GM23248 (cell line): ENCODE measurements at places on chromosomes 4 and X. TPM values are rescaled to one million over a fixed set of nuclear protein-coding genes. Genes with fewer than 3 reads are reported as not detected.

Gene RTL3
- under 0.01 and 0.11 TPM in 2 replicates for total RNA-seq

Gene SPANXC
- not detected in 2 replicates for total RNA-seq

GRCh38 chr4:172982151-172982590 lies 186.4 kb upstream of the GALNT7 start:
- peak overlapping the region; percentile 27; the same call in 1 of the 2 replicates for H3K27ac ChIP-seq
- H3K4me1 ChIP-seq, result peaks cover 8% of the 10 kb centered on the region; the same call in 1 of the 2 replicates
- no peaks in the 10 kb centered on the region for H3K27me3 ChIP-seq
- no peak overlapping the region for H3K4me3 ChIP-seq

Gene ADGRG2
- total RNA-seq, result under 0.01 TPM in 1 of 2 replicates, not detected in the other

GRCh38 chrX:119755981-119756533 lies 2.3 kb upstream of the SOWAHD start:
- DNase-seq, result no peak
- no peak overlapping the region for H3K4me3 ChIP-seq
- H3K27ac ChIP-seq, result no peak overlapping the region
- no peaks in the 10 kb centered on the region for H3K4me1 ChIP-seq
- H3K36me3 ChIP-seq, result no peaks in the 10 kb centered on the region
- no peaks in the 10 kb centered on the region for H3K27me3 ChIP-seq

Gene ERCC6L
- total RNA-seq, result 1.9 and 3.0 TPM in 2 replicates

- H3K4me3 ChIP-seq, result no peak overlapping the region
- no peak overlapping the region for H3K27ac ChIP-seq
- no peaks in the 10 kb centered on the region for H3K4me1 ChIP-seq
- peak; percentile 26 for DNase-seq
These were observed 4.6 kb downstream of the ALAS2 start for GRCh38 chrX:55026143-55026542.

Gene TENT5D
- total RNA-seq, result not detected in 2 replicates

GRCh38 chrX:72399816-72400215 lies 94.1 kb upstream of the CITED1 start:
- H3K36me3 ChIP-seq, result no peaks in the 10 kb centered on the region
- H3K27me3 ChIP-seq, result no peaks in the 10 kb centered on the region
- H3K27ac ChIP-seq, result no peak overlapping the region
- DNase-seq, result no peak
- H3K4me1 ChIP-seq, result peaks cover 15% of the 10 kb centered on the region

DNA sequence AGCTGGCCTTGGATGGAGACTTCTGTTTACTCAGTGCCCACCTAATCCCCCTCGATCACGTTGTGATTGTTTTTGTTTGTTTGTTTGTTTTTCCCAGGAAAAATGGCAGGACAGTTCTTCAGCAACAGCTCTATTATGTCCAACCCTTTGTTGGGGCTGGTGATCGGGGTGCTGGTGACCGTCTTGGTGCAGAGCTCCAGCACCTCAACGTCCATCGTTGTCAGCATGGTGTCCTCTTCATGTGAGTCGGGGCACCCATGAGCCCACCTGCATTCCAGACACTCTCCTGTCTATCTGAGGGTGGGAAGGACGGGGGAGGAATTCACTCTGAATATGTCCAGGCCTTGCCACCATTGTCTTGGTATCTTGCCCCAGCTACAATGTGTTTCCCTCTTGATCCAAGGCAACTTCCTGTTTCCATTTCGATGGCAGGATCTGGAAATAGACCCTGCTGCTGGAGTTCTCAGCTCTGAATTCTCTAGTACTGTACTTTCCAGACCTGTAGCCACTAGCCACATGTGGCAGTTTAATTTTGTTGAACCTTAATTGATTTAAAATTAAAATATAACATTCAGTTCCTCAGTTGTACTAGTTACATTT lies 10.5 kb downstream of the SLC34A2 start:
- peaks cover 27% of the 10 kb centered on the region for H3K27me3 ChIP-seq
- no peak overlapping the region for H3K4me3 ChIP-seq
- H3K4me1 ChIP-seq, result no peaks in the 10 kb centered on the region

- DNase-seq, result peak; percentile 58
- H3K4me1 ChIP-seq, result peaks cover 12% of the 10 kb centered on the region
- H3K36me3 ChIP-seq, result peaks cover 8% of the 10 kb centered on the region
These were observed 8.9 kb downstream of the EIF4E start for GRCh38 chr4:98919996-98920395.

DNA sequence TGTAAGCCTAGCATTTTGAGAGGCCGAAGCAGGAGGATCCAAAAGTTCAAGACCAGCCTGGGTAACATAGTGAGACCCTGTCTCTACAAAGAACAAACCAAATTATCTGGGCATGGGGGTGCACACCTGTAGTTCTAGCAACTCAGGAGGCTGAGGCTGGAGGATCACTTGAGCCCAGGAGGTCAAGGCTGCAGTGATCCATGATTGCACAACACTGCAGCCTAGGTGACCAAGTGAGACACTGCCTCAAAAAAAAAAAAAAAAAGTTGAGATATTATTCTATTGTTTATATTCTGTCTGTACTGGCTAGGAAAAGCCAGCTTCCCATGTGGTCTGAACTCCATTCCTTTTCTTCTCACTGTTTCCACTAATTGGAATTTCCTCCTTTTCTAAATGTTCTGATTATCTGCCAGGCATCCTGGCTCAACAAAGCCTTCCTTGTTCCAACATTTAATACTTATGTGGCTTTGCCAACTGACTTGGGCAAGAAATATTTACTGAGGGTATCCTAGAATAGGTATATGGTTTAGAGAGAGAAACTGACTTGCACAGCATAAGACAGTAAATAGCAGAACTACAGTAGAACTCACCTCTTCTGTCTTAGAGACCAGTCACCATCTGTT lies 175.2 kb upstream of the ADAMTS3 start:
- H3K36me3 ChIP-seq, result no peaks in the 10 kb centered on the region
- H3K27ac ChIP-seq, result no peak overlapping the region
- no peak for DNase-seq
- no peaks in the 10 kb centered on the region; the same call in 1 of the 2 replicates for H3K27me3 ChIP-seq

Gene FAM156B
- 24.5 and 31.1 TPM in 2 replicates for total RNA-seq

Gene MXRA5
- total RNA-seq, result 72.0 and 79.1 TPM in 2 replicates

DNA sequence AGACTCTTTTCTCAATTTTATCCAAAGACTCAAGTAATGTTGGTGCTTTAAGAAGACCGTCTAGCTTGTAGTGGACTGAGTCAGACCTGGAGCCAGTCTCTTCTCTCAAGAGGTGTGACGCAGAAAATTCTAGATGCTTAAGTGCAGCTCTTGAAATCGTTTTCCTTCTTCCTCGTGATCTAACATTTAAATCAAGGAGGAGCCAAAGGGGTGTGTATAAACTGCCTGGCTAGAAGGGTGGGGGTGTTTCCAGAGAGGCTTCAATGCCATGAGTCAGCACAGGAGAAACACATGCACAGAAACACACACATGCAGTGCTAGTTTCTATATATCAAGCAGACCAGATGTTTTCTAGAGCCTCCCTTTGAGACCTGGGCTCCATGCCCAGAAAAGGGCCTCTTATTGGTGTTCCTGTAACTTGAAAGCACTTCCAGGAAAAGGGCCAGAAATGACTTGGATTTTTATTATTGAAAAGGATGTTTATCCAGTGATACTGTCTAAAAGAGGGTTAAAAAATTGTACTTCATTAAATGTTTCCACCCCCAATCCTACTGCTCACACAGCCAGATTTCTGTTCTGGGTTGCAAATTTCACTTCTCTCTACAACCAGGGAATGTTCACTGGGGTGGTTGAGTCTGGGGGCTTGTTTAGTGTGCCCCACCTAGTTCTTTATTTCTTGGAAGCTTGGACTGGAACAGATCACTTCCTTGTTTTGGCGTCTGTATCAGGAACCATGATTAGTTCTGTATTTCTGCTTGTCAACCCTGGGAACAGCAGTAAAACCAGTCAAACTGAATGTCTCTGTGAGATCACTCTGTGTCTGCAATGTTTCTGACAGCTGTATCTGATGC lies at the start of gene CLIC2:
Gene CLIC2, minus strand, starts transcription at position 129 of the 851 bp plus-strand sequence. CDS start 187 bp downstream, outside the sequence.
- no peak within 1 kb of the TSS for H3K4me3 ChIP-seq
- H3K36me3 ChIP-seq, result no peaks in the 10 kb centered on the region
- no peaks in the 10 kb centered on the region for H3K27me3 ChIP-seq
- H3K4me1 ChIP-seq, result no peaks in the 10 kb centered on the region
- no peak within 1 kb of the TSS for H3K27ac ChIP-seq

DNA sequence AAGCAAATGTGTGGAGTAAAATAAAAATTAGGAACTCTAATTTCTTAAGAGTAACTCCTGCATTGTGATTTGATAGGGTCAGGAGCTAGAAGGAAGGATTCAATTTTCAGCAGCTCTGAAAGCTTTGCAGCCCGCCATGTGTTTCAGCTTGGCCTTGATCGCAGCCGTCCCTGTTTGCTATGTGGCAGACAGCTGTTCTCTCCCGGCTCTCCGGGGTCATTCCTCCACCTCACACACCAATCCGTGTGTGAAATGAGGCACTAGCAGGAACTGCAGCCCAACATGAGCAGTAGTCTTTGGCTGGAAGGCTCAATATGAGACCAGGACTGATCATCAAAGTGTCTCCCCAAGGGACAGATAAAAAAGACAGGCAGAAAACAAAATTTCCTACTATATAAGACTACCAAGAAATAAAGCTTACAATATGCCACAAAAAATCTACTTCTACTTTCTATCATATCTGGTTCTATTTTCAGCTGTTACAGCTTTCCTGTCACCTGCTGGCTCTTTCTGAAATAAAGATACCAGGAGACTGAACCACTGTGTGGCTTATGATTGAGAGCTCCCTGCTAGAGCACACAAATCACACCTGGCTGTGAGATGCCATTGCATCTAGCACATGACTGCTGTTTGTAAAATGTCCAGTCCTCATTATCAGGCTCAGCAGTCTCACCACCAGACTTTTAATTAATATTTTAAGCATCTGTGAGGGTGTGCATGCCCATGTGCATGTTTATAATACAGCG lies 44.1 kb upstream of the SEC24B start:
- DNase-seq, result no peak
- H3K27me3 ChIP-seq, result no peaks in the 10 kb centered on the region
- no peaks in the 10 kb centered on the region for H3K4me1 ChIP-seq
- H3K36me3 ChIP-seq, result no peaks in the 10 kb centered on the region
- no peak overlapping the region for H3K27ac ChIP-seq
- no peak overlapping the region for H3K4me3 ChIP-seq

- no peak overlapping the region for H3K4me3 ChIP-seq
- no peak overlapping the region for H3K27ac ChIP-seq
- 0 out of 2 replicates have a peak, but pooled peaks cover 4% of the 10 kb centered on the region for H3K4me1 ChIP-seq
- no peak for DNase-seq
- H3K36me3 ChIP-seq, result no peaks in the 10 kb centered on the region
These were observed 52.8 kb downstream of the TBC1D14 start for GRCh38 chr4:6962211-6963041.

Gene FLNA
- total RNA-seq, result 2,857 and 2,903 TPM in 2 replicates

- no peaks in the 10 kb centered on the region for H3K27me3 ChIP-seq
- H3K4me1 ChIP-seq, result peaks cover 34% of the 10 kb centered on the region
- DNase-seq, result peak; percentile 89
These were observed 420.3 kb downstream of the FAT4 start for GRCh38 chr4:125735102-125735501.

GRCh38 chr4:96035727-96036126 lies 195.8 kb downstream of the PDHA2 start:
- H3K27ac ChIP-seq, result no peak overlapping the region
- H3K4me1 ChIP-seq, result no peaks in the 10 kb centered on the region
- no peaks in the 10 kb centered on the region for H3K36me3 ChIP-seq

DNA sequence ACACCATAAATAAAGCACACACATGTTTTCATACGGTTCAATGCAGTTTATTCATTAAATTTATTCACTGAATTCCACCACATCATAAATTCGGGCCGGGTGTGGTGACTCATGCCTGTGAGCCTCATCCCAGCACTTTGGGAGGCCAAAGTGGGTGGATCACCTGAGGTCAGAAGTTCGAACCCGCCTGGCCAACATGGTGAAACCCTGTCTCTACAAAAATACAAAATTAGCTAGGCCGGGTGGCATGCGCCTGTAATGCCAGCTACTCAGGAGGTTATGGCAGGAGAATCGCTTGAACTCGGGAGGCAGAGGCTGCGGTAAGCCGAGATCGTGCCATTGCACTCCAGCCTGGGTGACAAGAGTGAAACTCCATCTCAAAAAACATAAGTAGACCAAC lies 131.6 kb downstream of the PDS5A start:
- H3K27ac ChIP-seq, result no peak overlapping the region
- peaks cover 6% of the 10 kb centered on the region; the same call in 1 of the 2 replicates for H3K4me1 ChIP-seq
- H3K36me3 ChIP-seq, result peaks cover 44% of the 10 kb centered on the region

DNA sequence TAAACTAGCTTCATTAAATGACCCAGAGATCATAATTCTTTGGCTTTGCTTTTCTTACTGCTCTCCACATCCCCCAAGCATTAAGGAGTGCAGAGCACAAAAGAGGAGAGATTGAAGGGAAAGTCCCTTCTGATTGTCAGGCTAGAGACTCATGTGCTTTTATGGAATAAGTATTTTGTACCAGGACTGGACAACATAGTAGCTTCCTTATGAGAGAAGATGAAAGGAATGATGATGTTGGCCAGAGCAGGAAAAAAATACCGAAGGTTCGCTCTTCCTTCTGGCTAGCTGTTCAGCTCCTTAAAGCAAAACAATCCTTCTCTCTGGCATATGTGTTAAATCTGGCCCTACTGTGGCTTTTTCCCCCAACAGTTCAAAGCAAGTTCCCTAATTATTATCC lies 53.1 kb downstream of the HOPX start:
- peaks cover 18% of the 10 kb centered on the region for H3K27me3 ChIP-seq
- H3K4me3 ChIP-seq, result no peak overlapping the region
- peaks cover 10% of the 10 kb centered on the region for H3K4me1 ChIP-seq
- H3K36me3 ChIP-seq, result no peaks in the 10 kb centered on the region
- DNase-seq, result peak; percentile 6

Gene HNRNPD
- 19.5 and 31.2 TPM in 2 replicates for total RNA-seq

Gene MAGEC1
- total RNA-seq, result not detected in 2 replicates

- H3K36me3 ChIP-seq, result no peaks in the 10 kb centered on the region
- no peak overlapping the region for H3K4me3 ChIP-seq
- no peak for DNase-seq
- H3K27me3 ChIP-seq, result no peaks in the 10 kb centered on the region
- H3K27ac ChIP-seq, result no peak overlapping the region
These were observed 900.9 kb upstream of the EPHA5 start for GRCh38 chr4:66571145-66571695.

GRCh38 chrX:23202326-23202725 lies 132.3 kb upstream of the PTCHD1 start:
- no peaks in the 10 kb centered on the region for H3K36me3 ChIP-seq
- no peaks in the 10 kb centered on the region for H3K27me3 ChIP-seq
- no peaks in the 10 kb centered on the region for H3K4me1 ChIP-seq

- no peak for DNase-seq
- H3K4me1 ChIP-seq, result no peaks in the 10 kb centered on the region
- no peak overlapping the region for H3K27ac ChIP-seq
- no peaks in the 10 kb centered on the region for H3K36me3 ChIP-seq
- H3K4me3 ChIP-seq, result no peak overlapping the region
- H3K27me3 ChIP-seq, result no peaks in the 10 kb centered on the region
These were observed 17.6 kb upstream of the CXCL5 start for GRCh38 chr4:74016068-74016467.
